ENCODE measurements at places on chromosomes 5 and 9. TPM values are rescaled to one million over a fixed set of nuclear protein-coding genes. Genes with fewer than 3 reads are reported as not detected.
A peak's percentile ranks its signal among the peaks of the same experiment; 100 is the strongest.

DNA sequence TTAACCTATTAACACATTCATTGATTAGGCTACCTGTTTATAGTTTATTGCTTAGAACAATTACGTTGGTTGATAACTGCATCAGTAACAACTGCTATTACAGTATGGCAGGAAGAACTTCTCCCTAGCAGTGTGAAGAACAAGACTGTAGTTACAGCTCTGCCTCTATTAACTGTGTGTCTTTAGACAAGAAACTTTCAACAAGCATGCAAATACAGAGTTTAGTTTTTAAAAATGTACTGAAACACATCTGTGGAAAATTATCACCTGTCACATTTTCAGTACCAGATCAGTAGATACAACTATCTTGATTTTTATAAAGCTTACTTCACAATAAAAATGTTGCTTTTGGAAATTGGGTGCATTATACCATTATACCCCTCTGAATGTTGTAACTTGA lies 22.2 kb downstream of the ELL2 start:
- DNase-seq, result no peak

DNA sequence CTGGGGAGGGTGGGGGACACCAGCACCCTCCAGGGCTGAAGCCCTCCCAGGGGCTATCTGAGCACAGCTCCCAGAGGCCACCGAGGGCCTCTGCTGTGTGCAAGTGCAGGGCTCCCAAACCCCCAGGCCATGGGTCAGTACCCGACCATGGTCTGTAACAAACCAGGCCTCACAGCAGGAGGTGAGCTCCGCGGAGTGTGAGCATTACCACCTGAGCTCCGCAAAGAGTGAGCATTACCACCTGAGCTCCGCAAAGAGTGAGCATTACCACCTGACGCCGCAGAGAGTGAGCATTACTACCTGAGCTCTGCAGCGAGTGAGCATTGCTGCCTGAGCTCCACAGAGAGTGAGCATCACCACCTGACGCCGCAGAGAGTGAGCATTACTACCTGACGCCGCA lies 152.9 kb upstream of the IRX2 start:
- no peak for DNase-seq

DRD1 gene
- total RNA-seq, result under 0.01 TPM

DNA sequence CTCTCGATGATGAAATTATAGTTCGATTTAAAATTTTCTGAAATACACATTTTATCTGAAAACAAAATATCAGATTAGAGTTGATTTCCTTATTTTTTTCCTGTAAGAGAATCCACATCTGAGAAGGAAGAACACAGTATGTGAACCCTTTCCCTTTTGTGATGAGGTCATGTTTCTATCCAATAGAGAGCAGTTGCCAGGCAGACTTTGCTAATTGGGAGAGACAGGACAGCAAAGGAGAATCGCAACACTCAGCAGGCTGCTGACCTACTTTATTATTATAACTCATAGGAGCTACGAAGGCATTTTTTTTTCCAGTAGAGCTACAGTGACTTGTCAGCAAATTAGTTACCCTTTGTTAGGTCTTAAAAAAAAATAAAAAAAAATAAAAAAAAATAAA lies 242.1 kb downstream of the HCN1 start:
- peak; percentile 1 for DNase-seq

GABRA1 gene
- not detected for total RNA-seq

NSUN2 gene
- 46.2 TPM for total RNA-seq

GRCh38 chr5:74241751-74242140 lies 398.8 kb downstream of the ENC1 start:
- DNase-seq, result peak; percentile 17

RASEF gene
- 0.97 TPM for total RNA-seq

DNA sequence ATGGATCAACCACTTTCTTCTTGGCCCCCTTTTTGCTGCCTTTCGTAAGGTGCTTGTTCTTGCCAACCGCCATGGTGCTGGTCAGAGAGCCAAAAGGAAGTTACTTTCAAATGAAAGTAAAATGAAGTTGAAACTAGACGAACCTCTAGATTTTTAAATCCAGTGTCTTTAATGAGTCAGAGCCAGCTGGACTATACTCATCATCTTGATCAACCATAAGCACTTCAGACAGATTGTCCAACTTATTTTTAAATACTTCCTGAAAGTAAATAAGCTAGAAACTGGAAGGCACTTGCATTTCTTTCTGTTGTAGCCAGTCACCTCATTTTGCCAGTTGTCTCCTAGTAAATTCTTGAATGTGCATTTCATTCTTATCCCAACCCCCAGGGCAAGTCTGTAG lies 48.9 kb downstream of the JMY start:
- DNase-seq, result peak; percentile 25

DNA sequence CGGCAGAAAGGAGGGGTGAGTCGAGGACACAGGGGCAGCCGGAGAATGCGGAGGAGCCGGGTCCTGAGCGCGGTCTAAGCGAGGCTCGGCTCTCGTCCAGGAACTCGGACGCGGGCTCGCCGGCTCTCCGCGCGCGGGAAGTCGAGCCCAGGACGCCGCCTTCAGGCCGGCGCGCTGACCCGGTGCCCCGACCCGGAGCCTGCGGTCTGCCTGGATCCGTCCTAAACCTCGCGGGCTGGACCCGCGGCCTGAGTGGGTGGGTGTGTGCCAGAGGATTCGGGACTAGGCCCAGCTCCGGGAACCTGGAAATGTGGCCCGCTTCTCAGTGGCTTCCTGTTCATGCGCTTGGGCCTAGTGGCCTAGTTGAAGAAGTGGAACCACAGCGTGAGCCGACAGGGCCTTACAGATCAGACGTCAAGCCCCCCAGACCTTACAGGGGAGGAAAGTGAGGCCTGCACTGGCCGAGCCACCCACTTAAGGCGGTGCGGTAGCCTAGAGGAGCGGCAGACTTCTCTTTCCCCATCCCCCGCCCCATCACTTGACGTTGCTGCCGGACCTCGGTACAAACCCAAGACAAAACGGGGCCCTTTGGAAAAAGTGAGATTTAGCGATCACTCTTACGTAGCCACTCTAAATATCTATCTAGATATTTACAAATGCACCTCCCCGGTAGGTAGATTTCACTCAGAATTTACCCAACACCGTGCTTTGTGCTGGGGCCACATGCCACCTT lies 1.2 kb downstream of the CDKN2B-AS1 start:
- peak; percentile 78 for DNase-seq

GRCh38 chr5:108730617-108731340 lies 16.9 kb upstream of the FER start:
- no peak for DNase-seq

- DNase-seq, result no peak
These were observed 28.0 kb upstream of the SLC28A3 start for GRCh38 chr9:84368601-84369000.

DNA sequence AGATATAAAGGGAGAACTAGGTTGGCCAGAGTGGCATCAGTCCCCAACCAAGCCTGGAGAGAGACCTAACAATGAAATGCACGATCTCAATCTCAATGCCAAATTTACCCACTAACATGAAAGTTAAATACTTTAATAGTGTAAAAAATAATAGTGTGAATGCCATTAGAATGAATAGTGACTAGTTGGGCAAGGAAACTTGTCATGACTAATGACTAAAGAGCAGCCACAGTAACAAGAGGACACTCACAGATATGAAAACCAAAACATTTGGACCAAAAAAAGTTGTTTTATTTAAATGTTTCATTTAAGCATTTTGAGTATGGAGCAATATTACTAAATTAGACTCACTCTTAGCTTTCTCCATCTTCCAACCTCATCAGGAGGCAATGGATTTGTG lies 1853.8 kb downstream of the EFNA5 start:
- no peak for DNase-seq

- DNase-seq, result no peak
These were observed 27.8 kb downstream of the PPARGC1B start for GRCh38 chr5:149757956-149758355.

APBA1 gene
- total RNA-seq, result 11.2 TPM

DNA sequence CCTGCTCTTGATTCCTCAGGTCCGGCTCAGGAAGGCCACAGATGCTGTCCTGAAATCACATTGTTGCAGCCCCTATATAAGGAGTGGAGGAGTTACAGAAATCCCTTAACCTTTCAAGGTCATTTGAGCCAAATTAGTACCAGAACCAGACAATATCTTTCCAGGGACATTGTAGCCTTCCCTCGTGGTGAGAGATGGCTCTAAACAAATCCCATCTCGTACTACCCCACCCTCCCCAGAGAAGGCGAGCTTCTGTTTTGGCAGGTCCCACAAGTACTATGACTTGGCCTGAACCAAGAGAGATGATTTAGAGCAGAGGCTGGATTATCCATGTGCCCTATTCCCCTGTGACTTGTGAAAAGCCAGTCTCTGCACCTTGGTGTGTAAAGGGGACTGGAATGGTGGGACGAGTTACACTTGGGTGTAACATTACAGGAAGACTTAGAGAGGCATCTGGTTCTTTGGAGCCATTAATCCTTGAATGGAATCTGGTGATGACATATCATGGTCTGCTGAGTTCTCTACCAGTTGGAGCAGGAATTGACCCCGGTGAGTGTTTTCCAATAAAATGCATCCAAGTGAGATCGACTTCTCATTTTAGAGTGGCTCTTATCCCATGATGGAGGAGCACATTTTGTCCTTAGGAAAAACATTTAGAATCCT lies at the start of gene FAM240B:
TSS of gene FAM240B (minus strand) at position 51 of the 663 bp plus-strand sequence. CDS start 16,134 bp downstream, outside the sequence.
- no peak for DNase-seq

CD14 gene
- total RNA-seq, result 0.97 TPM

DNA sequence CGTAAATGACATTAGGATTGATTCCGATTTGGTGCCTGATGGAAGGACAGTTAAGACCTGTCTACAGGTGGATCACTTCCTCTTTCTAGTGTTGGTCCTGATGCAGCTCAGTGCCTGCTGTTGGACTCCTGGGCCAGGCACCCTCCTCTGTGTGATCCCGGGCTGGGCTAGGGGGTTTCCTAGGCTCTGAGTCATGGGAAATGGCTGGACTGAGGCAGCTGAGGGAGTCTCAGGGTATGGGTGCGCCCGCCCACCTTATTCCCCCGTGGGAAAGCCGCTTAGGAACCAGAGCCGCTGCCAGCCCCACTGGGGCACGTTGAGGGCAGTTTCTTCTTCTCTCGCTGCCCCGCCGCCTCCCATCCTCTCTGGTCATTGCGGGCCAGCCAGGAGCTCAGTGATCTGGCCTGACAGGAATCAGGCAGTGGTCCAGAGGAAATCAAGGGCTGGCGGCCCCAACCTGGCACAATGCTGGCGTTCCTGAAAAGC lies 12.9 kb downstream of the TCF7 start:
- no peak for DNase-seq

DNA sequence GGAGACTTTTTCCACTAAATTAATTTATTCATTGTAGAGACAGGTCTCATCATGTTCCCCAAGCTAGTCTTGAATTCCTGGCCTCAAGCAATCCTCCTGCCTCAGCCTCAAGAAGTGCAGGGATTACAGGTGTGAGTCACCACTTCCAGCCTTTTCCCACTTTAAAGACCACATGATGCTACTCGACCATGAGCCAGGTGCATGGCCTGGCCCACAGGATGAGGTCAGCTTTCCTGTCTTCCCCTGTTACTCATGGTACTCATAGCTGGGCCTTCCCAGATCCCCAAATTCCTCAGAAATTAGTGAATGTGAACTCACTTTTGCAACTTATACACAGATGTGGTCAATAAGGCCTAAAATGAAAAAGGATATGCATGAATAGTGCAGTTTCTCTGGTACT lies 395.9 kb downstream of the SEMA5A start:
- peak; percentile 41 for DNase-seq

GRCh38 chr5:51657340-51658240 lies 274.3 kb downstream of the ISL1 start:
- no peak for DNase-seq

DNA sequence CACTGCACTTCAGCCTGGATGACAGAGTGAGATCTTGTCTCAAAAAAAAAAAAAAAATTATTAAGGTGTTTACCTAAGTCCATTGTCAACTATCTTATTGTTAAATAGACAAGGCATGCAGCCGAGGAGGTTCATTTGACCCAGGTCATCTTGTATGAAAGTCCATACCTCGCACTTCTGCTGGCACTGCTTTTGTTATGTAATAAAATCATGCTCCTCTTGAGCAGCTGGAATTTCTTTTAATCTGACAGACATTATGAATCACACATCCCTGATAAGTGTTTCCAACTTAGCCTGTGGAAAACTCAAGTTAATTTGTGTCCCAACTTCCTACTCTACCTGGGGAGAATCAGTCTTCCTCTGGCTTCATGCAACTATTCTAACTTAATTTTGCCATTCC lies 315.6 kb upstream of the KLF4 start:
- DNase-seq, result no peak

DNA sequence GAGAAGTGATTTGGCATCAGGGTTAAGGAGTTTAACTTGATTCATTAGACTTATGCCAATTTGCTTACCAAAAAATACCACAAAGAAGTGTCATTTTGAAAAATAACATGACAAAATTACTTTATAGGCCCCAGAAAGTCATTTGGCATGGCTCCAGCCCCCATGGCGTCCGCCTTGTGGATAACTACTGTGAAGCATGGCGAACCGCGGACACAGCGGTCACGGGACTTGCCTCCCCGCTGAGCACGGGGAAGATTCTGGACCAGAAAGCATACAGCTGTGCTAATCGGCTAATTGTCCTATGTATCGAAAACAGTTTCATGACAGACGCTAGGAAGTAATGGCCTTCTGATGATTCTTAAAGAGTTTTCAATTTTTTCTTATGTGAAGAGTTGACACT lies 35.4 kb upstream of the TGFBR1 start:
- no peak for DNase-seq

GRCh38 chr5:1108865-1109174 lies 3.0 kb downstream of the SLC12A7 start:
- no peak for DNase-seq

GRCh38 chr5:136638084-136638483 lies 272.7 kb upstream of the TRPC7 start:
- peak; percentile 33 for DNase-seq

PDZD2 gene
- total RNA-seq, result 0.97 TPM

GRCh38 chr9:96236854-96237550 lies 65.0 kb downstream of the HSD17B3 start:
- no peak for DNase-seq

DNA sequence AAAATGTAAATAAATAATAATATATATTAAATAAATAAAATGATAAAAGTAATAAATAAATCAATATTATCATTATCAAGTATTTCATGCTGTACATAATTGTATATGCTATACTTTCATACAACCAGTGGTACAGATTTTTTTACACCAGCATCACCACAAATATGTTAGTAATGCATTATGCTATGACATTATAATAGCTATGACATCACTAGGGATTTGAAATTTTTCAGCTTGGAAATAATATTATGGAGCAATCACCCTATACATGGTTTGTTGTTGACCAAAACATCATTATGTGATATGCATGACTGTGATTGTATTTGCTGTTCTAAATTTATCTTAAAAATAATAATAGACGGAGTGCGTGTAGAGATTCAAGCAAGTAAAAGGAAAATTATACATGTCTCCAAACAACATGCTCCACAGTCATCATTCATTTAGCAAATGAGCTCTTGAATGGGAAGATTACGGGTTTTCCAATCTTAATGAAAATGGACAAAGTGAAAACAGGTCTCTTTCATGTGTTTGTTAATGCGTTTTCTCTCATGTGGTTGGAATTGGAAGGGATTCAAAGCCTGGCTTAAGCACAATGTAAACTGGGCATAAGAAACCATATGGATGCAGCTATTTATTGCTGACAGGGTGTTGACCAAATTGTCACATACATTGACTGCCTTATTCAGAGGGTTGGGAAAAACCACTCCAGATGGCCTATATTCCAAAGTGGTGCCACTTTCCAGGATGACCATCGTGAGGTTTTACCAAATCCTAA lies 643.0 kb upstream of the RGMB start:
- DNase-seq, result peak; percentile 55

GRCh38 chr5:149452665-149453617 lies 73.8 kb upstream of the IL17B start:
- peak; percentile 94 for DNase-seq

- peak; percentile 64 for DNase-seq
These were observed 215.6 kb downstream of the ROR2 start for GRCh38 chr9:91734371-91734981.

All from fibroblast of villous mesenchyme (primary cell).